Heart left ventricle (tissue), 16 donors: ENCODE measurements at places on chromosomes 2 and 18. TPM values are rescaled to one million over a fixed set of nuclear protein-coding genes. Genes with fewer than 3 reads are reported as not detected.
A peak's percentile ranks its signal among the peaks of the same experiment; 100 is the strongest.

- DNase-seq: peak; percentile 57
Observed at GRCh38 chr2:36356298-36356989, 866 bp downstream of the CRIM1 start.

- no peak for DNase-seq
Observed at GRCh38 chr2:224893848-224894247, 148.4 kb downstream of the DOCK10 start.

GRCh38 chr2:191009541-191010374 is 4.2 kb downstream of the STAT1 start:
- DNase-seq: no peak

- no peak for DNase-seq
Observed at GRCh38 chr2:23619941-23620340, 235.0 kb downstream of the KLHL29 start.

DNA sequence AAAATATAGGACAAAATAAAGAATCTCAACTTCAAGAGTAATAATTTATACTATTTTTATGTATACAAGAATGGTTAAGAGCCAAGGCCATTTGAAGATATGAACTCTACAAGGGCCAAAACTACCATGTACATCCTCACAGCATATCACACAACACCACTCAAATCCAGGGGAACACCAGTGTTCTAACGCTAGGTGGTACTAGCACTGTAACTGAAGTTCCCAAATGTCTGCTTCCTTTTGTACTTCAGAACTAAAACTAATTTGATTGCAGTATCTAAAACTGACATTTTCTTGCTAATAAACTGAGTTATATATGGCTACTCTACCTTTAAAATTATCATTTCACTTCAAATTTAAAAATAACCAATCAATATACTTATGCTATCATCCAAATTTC is 47.0 kb downstream of the REV1 start:
- DNase-seq: no peak

- DNase-seq: no peak
Observed at GRCh38 chr2:33494155-33494779, 17.8 kb downstream of the RASGRP3 start.

GRCh38 chr2:29035016-29035745 is 39.1 kb downstream of the PCARE start:
- no peak for DNase-seq

- DNase-seq: no peak
Observed at GRCh38 chr18:54086046-54086802, 138.2 kb downstream of the MBD2 start.

- no peak for DNase-seq
Observed at GRCh38 chr2:64797881-64798575, 144.3 kb upstream of the SERTAD2 start.

GRCh38 chr2:232668805-232669444 is 28.2 kb upstream of the GIGYF2 start:
- DNase-seq: no peak

FKBP1B gene
- total RNA-seq: 2.6 TPM

ESPNL gene
- total RNA-seq: 0.05 TPM

DLX1 gene
- not detected for total RNA-seq
